ENCODE measurements at places on chromosomes 11 and 22.

DNA sequence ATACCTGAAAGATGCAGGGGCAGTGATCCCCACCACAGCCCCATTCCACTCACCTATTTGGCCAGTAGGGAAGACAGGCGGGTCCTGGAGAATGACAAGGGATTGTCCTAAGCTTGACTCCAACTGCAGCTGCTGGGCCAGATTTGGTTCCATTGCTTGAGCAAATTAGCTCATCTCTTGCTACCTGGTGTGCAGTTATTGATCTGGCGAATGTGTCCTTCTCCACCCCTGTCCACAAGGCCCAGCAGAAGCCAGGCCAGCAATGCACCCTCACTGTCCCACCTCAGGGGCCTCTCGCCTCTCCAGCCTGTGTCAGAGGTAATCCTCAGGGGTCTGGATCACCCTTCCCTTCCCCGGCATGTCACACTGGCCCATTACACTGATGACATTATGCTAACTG is 23.3 kb downstream of the TSPAN32 start:
- no peak for DNase-seq

GRCh38 chr11:117199053-117199915 is at the start of gene TAGLN:
TSS of gene TAGLN (plus strand) at chr11:117199370. CDS start at chr11:117203014, 3,644 bp downstream.
- no peak for DNase-seq

DNA sequence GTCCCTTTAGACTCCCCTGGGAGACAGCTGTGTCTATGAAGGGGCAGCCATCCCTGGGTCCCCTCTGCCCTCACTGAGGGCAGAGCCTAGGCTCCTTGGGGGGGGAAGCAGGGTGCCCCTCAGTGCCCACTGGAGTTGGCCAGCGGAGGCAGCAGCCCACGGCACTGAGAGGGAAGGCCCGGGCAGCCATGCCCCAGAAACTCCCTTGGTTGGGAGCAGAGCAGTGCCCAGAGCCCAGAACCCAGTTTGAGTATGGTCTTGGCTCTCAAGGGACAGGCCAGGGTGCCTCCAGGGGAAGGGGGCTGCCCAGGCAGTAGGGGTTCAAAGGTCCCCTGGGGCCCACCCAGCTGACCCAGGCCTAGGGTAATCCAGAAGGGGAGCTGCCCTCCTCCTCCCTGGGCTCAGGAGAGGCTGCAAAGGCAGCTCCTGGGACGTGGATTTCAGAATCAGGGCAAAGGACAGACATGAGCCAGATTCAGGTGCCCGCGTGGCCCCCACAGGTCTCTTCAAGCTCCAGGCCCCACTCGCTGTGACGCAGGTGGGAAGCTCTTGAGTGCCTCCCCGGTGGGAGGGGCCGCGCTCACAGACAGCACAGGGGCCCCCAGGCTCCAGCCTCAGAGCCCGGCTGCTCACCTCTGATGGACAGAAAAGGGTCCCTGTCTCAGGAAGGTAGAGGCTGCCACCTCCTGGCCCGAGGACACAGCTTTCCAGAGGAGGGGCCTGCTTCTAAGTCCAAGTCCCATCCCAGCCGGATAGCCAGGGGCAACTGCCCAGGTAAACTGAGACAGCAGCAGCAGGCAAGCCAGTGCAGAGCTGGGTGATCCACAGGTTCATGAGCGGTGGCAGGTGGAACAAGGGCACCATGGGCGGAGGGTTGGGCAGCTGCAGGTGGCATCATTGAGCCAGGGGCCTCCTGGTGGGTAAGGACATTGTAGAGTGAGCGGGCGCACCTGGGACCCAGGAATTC is 2.6 kb downstream of the C11orf21 start:
- no peak for DNase-seq

DNA sequence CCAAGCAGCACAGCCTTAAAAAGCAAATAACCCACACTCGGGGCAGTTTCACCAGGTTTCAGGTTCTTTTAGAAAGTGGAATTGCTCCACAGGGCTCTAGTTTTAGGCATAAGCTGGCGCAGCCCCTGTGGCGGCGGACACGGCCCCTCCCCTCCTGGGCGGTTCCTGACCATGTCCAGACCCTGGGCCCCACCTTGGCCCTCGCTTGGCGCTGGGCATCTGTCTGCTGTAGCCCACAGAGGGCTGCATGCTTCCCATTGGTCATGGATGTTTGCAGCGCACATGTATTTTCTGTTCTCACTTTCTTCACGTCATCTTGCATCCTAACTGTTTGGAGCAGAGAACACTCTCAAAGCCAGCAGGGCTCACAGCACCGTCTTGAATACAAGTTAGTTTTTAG is 244.3 kb downstream of the BRD1 start:
- DNase-seq: no peak

- peak; percentile 91 for DNase-seq
Measured at GRCh38 chr11:107719557-107720302, 7.9 kb upstream of the SLN start.

DNA sequence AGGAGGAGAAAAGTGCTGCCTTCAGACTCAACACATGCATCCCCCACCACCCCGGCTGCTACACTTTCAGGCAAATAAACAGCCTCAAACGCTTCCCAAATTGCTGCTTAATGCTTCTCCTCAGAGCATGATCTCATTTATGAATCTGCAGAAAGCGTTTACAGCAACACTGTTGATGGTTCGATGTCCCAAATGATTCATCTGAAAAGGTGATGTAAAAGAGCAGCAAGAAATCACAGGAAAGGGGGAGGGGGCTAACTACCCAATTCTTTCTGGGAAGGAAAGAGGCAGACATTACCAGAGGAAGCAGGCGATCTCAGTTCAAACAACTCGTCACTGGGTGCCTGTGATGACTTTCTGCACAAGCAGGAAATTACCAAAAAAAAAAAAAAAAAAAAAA is 119.6 kb downstream of the TENM4 start:
- no peak for DNase-seq

DNA sequence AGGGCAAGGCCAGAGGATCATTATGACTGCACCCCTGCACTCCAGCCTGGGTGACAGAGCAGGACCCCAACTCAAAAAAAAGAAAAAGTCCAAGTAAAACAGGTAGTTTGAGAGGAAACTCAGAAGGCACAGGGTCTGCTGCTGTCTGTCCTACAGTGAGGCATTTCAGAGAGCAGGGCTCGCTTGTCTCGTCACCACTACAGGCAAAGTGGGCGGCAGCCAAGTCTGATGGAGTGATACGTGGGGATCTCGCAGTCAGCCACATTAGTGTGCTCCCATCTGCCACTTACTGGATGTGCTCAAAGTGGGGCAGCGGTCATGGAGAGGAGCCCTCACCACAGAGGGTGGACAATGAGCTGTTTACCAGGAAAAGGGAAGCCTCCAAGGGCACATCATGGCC is 42.1 kb downstream of the PI4KA start:
- DNase-seq: no peak

DNA sequence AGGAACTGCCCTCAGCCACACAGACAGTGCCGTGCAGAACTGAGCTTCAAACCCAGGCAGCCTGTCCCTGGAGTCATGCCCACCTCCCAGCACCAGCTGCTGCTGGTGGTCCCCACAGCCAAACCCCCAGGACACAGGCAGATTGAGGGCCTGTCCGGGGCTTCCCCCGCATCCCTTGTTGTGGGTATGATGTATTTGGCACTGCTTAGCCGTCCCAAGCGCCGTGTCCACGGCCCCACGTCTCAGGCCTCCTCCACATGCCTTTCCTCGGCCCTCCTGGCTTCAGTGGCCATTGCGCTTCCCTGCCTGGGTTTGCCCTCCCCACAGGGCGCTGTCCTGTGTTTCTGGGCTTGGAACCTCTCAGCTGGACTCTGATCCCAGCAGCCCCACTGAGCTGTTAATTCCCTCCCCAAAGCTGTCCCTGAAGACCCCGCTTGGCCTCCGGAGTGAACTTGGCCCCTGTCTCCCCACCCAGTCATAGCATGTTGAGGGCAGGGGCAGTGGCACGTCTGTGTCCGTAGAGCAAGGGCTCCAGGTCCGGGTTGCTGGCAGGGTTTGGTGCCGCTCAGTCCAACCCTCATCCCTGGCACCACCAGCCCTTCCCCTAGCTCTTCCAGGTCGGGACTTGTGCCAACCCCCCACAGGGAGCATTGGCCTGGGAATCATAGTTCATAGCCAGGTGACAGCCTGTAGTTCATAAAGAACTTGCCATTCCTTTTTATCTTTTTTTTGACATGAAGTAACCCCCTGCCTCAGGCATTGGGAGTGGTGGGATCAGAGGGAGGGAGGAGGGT is 34.5 kb upstream of the TEF start:
- no peak for DNase-seq

Data from spinal cord (tissue), 10 donors.